MM.1S (cell line): ENCODE measurements at places on chromosomes 13 and 19.

DNA sequence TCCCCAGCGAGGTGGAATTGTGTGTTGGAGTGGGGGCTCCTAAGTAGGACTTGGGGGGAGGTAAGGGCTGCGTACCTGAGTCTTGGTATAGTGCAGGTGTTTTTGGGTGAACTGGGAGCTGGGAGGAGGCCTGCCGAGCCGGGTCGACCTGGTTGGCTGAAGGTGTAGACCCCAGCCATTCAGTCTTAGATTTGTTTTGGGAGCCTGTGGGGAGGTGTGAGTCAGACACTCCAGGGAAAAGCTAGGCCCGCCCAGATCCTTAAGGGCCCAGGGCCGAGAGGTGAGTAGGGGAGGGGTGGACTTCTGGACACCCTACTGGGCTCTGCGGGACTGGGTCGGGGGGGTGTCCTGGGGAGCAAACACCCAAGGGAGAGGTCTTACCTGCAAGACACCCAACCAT, 935 bp downstream of the CRB3 start:
- no peak for DNase-seq

GRCh38 chr13:99226513-99226912, 25.9 kb downstream of the UBAC2 start:
- no peak for DNase-seq

GRCh38 chr13:30119476-30119875, 187.9 kb downstream of the KATNAL1 start:
- DNase-seq, result no peak

DNA sequence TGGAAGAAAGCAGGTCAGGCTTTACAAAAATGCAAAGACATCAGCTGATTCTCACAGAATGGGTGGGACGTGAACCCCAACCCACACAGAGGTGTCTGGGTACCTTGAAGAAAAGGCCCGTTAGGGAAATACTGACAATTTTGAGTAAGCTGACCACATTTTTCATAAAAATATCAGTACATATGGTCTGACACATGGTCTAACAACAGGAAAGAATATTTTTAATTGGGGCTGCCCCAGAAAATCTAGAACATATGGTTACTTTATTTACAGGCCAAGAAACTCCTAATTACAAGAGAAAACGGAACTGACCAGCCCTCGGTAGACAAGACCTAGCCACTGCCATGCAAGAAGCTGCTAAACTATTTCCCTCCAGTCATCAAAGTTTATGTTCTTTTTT, 48.7 kb upstream of the ITM2B start:
- DNase-seq, result no peak

DNA sequence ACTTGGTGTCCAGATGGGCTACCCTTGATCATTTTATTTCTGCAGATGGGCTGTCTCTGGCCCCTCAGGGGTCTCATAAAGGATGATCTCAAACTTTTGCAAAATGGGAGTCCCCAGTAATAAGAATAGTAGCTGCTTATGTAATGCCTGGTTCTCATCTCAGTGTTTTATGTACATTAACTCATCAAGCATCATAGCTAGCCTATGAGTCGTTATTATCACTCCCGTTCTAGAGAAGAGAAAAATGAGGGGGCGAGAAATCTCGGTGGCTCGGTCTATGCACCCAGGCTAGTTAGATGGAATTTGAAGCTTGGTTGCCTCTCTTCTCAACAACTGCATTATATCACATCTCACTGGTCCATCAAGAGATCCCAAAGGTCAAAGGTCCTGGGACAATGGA, 3.4 kb downstream of the CACNG6 start:
- DNase-seq, result no peak

- no peak for DNase-seq
Measured at GRCh38 chr19:35223862-35224505, 4.6 kb downstream of the FAM187B start.

GRCh38 chr19:33443638-33444561, 70.4 kb downstream of the CEBPG start:
- DNase-seq, result no peak
